ENCODE measurements at places on chromosomes 7 and 10.

GRCh38 chr10:57948796-57949195 is 318.9 kb downstream of the IPMK start:
- DNase-seq: no peak

DNA sequence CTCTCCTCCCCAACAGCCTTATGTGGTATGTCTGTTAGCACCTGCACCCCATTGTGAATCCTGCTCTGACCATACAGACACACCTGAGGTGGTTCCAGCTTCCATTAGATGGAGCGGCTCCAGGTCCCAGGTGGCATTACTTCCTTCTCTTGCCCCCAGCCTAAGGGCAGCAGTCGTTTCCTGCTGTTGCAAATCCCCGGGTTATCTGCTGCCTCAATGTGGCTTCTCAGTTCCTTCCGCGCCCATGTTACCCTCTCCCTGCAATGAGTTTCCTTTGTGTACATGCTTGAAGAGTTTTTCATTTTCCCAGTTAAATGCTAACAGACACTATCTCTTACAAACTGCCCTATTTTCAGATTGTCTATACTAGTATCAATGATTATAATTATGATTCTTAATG is 62.8 kb upstream of the PRKCQ start:
- DNase-seq: no peak

- DNase-seq: no peak
Observed at GRCh38 chr10:32963096-32963495, 5.1 kb upstream of the ITGB1 start.

DNA sequence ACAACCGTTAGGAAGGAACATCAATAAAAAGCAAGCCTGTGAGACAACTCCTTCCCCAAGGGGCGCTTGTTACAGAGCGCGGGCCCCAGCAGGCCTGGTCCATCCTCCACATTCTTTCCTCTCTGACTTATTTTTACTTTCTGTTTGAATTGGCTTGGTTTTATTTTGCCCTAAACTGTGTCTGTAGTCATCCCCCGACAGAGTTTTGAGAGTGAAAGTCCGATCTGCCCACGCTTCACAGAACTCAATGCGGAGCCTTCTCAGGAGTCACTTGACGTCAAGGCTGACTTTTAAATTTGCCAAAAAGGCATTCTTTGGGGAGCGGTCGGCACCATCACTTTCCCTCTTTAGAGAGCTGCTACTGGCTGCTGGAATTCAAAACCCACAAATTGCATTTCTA is 150.1 kb upstream of the KLF6 start:
- no peak for DNase-seq
